ENCODE measurements at places on chromosomes 16 and 17.
A peak's percentile ranks its signal among the peaks of the same experiment; 100 is the strongest.

GRCh38 chr16:77868478-77868877 is 80.1 kb downstream of the VAT1L start:
- no peak for DNase-seq

GRCh38 chr17:56593086-56593645 is 333 bp upstream of the NOG start:
- DNase-seq, result peak; percentile 88

- no peak for DNase-seq
Measured at GRCh38 chr16:4412854-4413253, 3.5 kb downstream of the CORO7 start.

GRCh38 chr16:81891736-81892364 is 112.8 kb downstream of the PLCG2 start:
- no peak for DNase-seq

GRCh38 chr17:7208754-7209460 is 10.7 kb downstream of the DLG4 start:
- no peak for DNase-seq

GRCh38 chr17:17466511-17466910 is 10.3 kb upstream of the MED9 start:
- no peak for DNase-seq

DNA sequence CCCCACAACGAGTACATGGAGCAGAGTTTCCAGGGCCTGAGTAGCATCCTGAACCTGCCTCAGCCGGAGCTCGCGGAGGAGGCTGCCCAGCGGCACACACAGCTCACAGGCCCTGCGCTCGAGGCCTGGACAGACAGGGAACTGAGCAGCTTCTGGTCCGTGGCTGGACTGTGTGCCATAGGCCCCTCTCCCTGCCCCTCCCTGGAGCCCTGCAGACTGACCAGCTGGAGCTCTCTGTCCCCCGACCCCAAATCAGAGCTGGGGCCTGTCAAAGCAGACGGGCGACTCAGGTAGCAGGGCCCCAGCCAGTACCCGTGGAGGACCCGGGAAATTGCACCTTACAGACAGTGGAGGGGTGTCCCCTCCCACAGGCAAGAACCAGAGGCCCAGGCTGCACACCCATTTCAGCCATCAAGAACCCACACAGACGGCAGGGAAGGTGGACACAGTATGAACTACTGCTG is 13.0 kb downstream of the MRPL27 start:
- no peak for DNase-seq

DNA sequence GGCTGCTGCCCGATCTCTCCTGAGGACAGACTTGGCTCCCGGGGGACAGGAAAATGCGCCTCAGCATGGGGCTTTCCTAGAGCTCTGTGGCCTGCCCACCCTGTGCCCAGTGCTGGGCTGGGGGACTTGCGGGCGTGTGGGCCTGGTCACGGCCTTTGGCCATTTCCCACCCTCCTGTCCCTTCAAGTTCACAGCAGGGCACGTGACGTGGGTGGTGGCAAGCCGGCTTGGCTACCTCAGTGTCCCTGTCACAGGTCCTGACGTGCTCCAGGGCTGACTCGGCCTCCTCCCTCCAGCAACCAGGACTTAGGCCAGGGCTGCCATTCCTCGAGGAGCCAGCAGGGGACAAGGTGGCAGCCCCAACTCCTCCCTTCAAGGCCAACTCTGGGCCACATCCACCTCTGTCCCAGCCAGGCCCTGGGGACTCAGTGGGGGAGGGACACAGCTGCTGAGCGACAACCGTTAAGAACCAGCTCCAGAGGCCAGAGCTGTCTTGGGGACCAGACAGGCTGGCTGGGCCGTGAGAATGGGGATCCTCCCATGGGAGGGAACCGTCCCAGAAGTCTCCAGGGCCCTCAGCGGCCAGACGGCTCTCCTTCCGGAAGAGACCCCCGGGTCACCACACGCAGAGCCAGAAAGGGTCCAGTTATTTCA is 981 bp upstream of the UNC13D start:
- peak; percentile 98 for DNase-seq

DNA sequence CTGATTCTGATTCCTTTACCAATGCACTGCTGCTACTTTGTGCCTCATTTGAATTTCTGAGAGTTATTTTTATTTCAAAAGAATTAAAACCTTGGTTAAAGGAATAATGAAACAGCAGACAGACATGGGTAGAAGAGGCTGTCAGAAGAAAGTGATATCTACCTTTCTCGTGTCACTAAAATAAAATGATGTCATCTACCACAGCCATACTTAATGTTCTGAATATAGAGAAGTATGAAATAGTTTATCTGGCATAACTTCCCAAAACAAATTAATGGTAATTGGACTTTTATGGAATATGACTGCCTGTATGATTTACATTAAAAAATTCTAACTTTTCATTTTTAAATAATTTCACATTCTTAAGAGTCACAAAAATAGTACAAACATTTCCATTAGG is 52.5 kb downstream of the EFCAB13 start:
- no peak for DNase-seq

DNA sequence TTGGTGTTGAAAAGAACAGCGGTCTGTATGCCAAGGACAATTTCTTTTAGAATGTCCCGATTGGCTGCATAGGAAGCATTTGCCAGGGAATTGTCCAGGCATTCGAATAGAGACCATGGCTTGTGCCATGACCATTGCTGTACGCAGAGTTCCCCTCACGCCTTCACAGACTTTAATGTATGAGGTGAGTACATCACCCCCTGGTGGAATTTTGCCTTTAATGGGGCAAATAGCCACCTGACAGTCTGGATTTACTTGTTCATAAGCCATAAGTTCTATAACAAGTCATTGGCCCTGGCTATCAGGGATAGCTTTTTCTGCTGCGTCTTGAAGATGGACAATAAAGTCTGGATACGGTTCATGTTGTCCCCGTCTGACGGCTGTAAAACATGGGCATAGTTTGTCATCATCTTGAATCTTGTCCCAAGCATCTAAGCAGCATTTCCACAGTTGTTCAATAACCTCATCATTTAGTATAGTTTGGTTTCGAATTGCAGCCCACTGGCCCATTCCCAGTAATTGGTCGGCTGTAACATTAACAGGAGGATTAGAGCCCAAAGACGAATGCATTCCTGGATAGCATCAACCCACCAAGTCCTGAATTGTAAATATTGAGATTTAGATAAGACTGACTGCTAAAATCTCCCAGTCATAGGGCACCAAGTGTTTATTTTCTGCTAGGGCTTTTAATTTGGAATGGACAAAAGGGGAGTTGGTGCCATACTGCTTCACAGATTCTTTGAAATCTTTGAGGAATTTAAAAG is 67.7 kb upstream of the ARL4D start:
- peak; percentile 51 for DNase-seq
